ENCODE measurements at places on chromosomes 7 and 10.
A peak's percentile ranks its signal among the peaks of the same experiment; 100 is the strongest.

DNA sequence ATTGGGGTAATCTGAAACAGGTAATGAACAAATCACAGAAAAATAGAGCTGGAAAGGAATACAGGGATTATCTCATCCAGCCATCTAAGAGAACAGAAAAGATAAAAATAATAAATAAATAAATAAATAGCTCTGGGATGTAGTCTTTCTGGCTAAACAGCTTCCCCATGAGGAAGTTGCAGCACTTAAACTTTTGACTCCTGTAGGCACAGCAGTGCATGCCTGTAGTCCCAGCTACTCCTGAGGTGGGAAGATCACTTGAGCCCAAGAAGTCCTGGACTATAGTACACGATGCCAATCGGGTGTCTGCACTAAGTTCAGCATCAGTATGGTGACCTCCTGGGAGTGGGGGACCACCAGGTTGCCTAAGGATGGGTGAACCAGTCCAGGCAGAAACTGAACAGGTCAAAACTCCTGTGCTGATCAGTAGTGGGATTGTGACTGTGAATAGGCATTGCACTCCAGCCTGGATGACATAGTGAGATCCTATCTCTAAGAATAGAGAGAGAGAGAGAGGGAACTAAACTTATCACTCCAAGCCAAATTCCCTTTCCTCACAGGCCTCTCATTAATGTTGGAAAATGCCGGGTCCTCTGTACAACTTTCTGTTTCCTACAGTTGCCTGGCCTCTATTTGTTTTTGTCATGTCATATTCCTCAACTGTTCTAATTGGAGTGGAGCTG is 61.7 kb upstream of the CDK13 start:
- no peak for DNase-seq

- DNase-seq: no peak
Observed at GRCh38 chr7:134787064-134787463, 7.6 kb downstream of the CALD1 start.

GRCh38 chr10:49272251-49273081 is 26.5 kb upstream of the C10orf71 start:
- peak; percentile 62 for DNase-seq

GRCh38 chr10:97490592-97490991 is 7.6 kb downstream of the MMS19 start:
- DNase-seq: no peak

- DNase-seq: no peak
Observed at GRCh38 chr7:48755061-48755555, 169.2 kb upstream of the CDC14C start.

GRCh38 chr7:7201578-7202374 is 19.4 kb downstream of the C1GALT1 start:
- DNase-seq: no peak

DNA sequence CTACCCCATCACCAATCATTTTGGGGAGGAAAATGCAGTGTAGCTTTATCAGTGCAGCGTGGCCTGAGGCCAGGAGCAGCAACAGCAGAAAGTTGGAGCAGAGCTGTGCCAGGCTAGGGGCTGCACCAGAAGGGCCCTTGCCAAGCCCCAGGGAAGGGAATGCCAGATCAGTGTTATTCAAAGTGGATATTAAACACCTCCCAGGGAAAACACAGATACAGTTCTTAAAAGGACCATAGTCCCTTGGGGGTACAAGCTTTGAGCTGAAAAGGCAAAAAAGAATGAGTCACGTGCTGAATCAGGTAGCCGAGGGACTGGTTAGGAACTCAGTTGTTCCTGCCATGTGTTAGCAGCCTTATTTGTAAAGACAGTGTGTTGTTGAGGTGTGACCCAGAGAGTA is 54.0 kb downstream of the GSDME start:
- no peak for DNase-seq

GRCh38 chr7:2639695-2640481 is 8.1 kb downstream of the TTYH3 start:
- no peak for DNase-seq

GRCh38 chr7:4769761-4770160 is 5.7 kb upstream of the AP5Z1 start:
- no peak for DNase-seq

GRCh38 chr10:101839416-101840063 is 4.1 kb downstream of the KCNIP2 start:
- peak; percentile 91 for DNase-seq
